ENCODE measurements at places on chromosomes 4 and X.

- no peak for DNase-seq
Observed at GRCh38 chr4:24557026-24558025, 27.0 kb downstream of the DHX15 start.

DNA sequence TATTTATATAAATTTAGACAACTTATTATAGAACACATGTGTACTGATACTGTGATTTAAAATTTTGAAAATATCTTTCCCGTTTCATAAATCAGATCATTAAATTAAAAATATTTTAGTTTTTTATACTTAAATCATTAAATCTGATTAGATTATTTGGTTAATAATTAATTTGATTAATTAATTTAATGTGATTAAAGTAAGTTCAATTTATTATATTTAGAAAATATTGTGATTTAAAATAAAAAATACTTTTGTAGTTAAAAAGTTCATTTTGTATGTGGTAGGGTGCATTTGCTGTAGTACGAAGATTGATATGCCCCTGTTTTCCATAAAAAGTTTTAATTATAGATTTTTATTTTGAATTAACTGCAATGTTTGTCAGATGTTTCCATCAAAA lies 1323.4 kb downstream of the RAPGEF2 start:
- no peak for DNase-seq

DNA sequence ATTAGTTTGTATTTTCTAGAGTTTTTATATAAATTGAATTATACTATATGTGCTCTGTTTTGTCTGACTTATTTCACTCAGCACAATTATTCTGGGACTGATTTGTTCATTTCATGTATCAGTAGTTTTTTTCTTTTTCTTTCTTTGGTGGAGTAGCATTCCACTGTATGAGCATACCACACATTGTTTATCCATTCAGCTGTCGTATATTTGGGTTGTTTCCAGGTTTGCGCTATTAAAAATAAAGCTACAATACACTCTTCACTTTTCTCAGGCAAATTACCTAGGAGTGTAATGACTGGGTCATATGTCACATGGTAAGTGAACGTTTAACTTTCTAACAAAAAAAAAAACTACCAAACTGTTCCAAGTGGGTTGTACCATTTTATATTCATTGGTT lies 9.6 kb upstream of the OTUD4 start:
- no peak for DNase-seq

DNA sequence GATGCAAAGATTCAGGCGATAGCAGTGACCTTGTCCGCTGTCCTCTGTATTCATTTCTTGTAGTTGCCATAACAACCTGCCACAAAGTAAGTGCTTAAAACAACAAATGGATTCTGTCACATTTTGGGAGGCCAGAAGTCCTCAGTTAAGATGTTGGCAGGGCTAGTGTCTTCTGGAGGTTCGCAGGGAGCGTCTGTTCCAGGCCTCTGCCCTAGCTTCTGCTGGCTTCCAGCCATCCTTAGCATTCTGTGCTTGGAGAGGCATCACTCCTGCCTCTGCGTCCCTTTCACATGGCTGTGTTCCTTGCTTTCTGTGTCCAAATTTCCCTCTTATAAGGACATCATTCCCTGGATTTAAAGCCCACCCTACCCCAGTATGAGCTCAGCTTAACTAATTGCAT lies 31.5 kb upstream of the ZNF185 start:
- no peak for DNase-seq

DNA sequence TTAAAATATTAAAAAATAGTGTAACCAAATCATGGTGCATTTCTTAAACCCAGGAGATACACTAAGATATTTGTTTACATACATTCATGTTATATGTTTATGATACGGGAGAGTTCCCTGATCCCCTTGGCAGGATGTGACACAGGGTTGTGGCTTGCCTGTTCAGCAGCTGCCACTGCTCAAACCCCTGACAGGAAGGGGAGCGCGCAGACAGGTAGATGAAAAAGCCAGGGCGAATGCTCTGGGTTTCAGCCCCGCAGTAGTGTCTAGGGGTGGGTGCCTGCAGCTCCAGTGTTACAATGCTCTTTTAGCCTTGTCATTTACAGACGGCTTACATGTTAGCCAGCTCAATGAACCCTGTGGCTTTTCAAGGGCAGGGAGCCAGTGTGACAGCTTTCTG lies 1343.8 kb upstream of the IGFBP7 start:
- DNase-seq = no peak

DNA sequence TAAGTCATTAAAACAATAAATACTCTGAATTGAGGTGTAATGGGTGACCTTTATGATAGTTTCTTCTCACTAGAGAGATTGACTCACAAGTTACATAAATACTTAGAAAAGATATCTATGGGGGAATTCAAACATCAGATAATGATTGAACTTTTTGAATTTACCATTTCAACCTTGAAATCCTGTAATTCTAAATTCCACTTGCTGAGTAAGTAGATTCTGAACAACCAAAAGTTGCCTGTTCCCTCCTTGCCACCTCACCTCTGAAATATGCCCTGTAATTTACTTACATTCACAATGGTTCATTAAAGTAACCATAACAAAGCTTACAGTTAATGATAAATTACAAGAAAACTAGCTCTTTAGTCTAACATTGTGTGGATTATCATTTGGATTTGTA lies 43.3 kb upstream of the SLC39A8 start:
- no peak for DNase-seq

GRCh38 chrX:14618177-14618965 lies 89.0 kb downstream of the GLRA2 start:
- no peak for DNase-seq

GRCh38 chrX:15913146-15913545 lies 58.5 kb upstream of the AP1S2 start:
- DNase-seq = no peak

GRCh38 chr4:177461606-177462005 lies 19.4 kb upstream of the AGA start:
- DNase-seq = no peak

DNA sequence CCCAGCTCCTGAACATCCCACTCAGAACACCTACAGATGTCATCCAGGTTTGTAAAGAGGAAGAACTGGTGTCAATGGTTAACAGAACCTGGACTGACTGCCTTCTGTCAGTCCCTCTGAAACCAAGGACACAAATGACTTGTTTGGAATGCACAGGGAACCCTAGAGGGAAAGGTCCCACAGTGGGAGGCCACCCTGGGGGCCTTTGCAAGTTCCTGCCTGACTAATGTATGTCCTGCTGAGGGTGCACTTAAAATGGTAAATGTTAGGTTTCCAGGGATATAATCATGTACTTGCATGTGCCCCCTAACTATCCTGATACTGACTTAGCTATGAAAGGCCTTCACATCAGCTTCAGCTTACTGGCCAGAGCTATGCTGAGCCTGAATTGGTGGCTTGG lies 15.0 kb upstream of the XAGE2 start:
- DNase-seq = no peak

DNA sequence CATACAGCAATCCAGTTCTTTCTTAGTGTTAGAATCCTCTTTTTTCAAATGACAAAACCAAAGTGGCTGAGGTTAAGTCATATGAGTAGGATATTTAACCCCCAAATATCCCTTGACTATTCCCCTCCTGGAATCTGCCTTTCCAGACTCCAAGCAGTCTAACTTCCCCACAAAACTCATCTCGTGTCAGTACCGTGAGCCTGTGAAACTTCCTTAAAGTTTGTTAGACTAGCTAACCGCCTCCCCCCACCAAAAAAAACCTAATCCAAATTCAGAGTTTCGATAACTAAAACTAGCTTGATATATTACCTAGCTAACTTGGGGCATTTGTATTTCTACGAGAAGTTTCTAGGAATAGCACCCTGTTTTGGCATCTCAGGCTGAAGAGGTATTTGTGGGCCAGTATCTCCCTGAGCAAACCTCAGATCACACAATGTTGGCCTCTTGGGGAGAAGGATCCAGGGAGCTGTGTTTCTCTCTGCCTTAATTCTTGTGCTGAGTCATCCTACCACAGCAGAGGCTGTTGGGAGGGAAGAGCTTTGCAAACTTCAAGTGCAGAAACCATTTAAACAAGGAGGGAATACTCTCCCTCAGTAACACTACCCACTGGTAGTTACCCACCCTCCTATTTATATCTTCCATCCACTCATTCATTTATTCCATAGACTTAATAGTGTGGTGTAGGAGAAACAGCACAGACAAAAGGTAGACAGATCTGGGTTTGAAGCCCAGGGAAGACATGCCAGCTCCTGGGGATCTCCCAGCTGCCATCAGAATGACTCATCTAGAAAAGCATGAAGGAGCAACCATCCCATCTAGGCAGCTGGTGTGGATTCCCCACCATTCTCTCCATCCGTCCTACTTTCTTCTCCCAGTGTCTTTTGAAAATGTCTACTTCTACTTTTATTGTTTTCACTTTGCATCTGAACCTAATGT lies 39.3 kb upstream of the TXK start:
- DNase-seq = no peak

DNA sequence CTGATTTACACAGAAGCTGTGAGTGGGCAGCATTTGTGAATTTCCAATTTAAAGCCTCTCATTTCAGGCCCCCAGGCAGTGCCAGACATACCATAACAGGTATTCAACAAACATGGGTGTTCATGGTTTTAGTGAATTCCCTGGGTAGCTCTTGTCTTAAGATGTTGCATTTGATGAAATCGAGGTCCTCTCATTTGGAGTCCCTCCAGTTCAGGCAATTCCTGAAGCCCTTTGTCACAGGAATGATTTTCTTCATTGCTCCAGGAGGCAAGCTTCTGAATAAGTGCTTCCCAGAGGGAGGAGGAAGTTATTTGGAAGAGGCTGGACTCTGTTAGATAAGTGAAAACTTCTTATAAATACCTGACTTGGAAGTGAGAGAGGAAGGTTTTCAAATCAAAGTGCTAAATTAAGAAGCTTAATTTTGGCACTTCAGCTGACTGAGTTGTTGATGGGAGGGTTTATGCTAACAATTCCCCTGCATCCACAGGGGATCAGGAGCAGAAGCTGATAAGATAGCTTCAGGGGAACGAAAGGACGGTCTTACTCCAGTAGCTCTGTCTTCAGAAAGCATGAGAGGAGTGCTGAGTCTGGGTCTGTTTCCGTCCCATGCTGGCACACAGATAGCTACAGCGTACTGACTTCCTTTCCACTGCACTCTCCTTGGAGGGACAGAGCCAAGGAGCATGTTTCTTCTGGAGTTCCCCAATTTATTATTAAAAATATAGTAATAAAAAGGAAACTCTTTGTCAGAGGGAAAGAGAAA lies 543.1 kb downstream of the GBA3 start:
- no peak for DNase-seq

- DNase-seq = no peak
Observed at GRCh38 chr4:26242451-26242850, 78.4 kb upstream of the RBPJ start.

- DNase-seq = no peak
Observed at GRCh38 chr4:97105347-97106099, 1037.8 kb downstream of the STPG2 start.

- no peak for DNase-seq
Observed at GRCh38 chr4:18075823-18076433, 54.4 kb upstream of the LCORL start.

- DNase-seq = no peak
Observed at GRCh38 chrX:75596178-75596577, 73.3 kb upstream of the ZDHHC15 start.

DNA sequence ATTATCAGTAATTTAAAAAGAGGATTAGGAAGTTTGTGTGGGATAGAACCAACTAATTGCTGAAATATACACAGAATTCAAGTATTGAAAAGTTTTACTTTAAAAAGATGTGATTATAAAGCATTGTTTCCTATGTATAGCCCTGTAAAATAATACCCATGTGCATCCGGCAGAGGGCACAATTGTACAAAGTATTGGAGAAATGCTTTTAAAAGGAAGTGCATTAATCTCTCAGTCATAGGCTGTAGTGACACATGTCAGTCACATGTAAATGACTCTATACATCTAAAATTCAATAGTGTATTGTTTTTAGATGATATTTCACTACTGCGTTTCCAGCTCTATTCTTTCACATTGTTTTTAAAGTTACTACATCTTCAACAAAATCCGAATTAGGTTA lies 9.7 kb upstream of the GEMIN8 start:
- DNase-seq = no peak

- DNase-seq = no peak
Observed at GRCh38 chr4:53748328-53748772, 157.1 kb upstream of the LNX1 start.

DNA sequence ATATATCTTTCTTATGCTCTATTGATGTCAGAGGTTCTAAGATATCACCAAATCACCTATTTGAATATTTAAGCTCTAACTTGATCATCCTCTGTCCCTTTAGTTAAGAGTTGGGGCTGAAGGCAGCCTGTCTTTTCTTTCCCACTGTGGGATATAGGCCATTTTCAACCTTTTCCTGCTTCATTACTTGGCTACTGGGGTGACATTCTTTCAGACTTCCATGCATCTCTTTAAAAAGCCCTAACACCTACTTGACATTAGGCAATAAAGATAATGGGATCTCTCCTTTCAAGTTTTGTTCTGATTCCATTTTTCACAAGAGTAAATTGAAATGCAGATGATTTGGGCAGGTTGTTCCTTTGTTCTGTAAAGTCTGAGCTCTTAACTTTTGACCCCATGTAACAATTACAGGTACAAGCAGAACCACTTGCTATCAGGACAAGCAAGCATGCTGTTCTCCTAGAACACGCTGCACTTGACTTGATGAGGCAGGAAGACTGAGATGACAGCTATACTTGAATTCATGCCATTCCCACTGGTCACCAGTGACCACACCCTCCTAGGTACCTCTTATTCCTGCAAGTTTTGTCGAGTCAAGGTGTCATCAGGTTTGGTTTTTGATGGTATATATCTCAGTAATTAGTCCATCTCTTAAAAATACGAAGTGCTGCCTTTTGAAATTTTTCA lies 18.2 kb downstream of the HOPX start:
- no peak for DNase-seq

GRCh38 chr4:180598281-180598680 lies 1644.9 kb upstream of the TENM3 start:
- DNase-seq = no peak

GRCh38 chrX:34734383-34734782 lies 77.3 kb upstream of the TMEM47 start:
- no peak for DNase-seq

GRCh38 chr4:184267206-184267608 lies 49.5 kb upstream of the ENPP6 start:
- DNase-seq = no peak

DNA sequence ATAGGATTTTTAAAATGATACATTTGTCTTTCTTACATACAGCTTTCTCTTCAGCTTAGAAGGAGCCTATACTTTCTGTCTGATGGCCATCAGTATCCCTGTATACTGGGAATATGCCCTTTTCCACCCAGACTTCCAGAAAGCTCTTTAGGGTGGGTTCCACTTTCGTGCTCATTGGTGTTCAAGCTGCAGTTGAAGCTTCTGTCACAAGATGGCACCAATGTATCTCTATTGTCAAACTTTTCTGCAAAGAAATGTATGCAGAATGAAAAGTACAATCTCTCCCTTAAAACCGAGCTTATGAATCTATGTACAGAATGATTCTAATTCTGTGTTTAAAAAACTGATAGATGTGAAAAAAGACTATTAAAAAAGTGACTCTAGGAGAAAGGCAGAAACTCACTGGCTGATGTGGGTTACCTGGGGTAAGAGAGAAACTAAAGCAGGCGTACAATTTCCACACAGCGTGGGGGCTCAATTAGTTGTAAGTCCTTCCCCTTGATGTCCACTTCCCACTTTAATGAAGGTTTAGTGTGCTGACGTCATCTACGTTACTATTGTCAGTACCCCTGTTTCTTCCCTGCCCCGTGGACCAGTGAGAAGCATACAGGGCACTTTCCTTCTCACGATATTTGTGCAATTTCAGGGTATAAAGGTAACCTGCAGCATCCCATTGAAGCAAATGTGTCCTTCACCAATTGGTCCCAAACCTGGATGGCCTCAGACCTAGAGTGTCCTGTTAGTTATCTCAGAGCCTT lies 57.3 kb upstream of the TCEAL2 start:
- peak; percentile 2 for DNase-seq

GRCh38 chrX:33447285-33447684 lies 235.9 kb upstream of the DMD start:
- DNase-seq = no peak

All from frontal cortex (tissue), 4 donors.